Aorta (tissue), 5 donors: ENCODE measurements at places on chromosomes 13 and 19. TPM values are rescaled to one million over a fixed set of nuclear protein-coding genes. Genes with fewer than 3 reads are reported as not detected.

DNA sequence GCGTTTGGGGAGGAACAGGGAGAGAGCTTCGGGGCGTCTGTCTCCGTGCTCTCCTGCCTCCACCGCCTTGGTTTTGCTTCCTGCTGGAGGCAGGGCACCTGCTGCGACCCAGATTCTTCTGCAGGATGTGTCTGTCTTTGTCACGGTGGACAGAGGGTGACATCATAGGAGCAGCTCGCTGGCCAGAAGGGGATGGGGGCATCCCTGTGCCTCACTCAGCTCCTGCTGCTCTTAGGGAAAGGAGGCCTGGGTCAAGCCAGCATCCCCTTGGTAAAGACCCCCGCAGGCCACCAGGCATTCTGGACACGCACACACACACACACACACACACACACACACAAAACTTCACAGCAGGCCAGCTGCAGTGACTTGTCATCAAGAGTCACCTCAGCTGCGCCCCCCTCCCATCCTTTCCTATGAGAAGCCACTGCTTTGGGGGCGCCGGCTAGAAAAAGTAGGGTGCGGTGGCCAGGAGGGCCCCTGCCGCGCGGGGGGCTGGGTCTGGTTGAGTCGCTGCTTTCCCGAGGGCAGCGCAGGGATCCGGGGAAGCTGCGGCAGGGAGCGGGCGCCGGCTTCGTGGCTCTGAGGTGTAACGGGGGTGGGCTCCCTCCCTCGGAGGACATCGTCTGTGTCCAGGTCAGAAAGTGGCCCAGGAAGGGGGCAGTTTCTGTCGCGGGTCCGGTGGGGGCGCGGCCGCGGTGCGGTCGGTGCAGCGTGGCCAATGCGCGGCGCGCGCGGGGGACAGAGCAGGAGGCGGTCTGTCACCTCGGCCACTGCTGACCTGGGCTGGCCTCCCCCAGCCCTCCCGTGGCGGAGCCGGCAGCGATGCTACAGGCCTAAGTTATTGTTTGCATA lies 15.8 kb upstream of the NPAS1 start:
- DNase-seq: no peak

- no peak for DNase-seq
Measured at GRCh38 chr13:107238262-107238981, 670.5 kb upstream of the ARGLU1 start.

DNA sequence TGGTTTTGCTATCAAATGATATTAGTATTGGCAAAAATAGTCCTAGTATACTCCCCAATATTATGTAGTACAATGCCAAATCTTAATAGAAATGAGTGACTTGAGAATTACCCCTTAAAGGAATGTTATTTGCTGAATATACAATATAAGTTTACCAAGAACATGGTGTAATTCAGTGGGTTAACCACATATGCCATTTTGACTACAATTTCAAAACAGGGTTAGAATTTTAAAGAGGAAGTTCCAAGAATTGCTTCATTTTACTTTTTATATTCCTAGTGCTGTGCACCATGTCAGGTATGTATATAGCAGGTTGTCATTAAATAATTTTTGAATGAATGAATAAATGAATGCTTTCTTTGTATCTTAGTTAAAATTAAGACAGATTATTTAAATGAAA lies 66.3 kb downstream of the LMO7 start:
- no peak for DNase-seq

- DNase-seq: no peak
Measured at GRCh38 chr13:43846496-43847158, 32.9 kb downstream of the CCDC122 start.

DNA sequence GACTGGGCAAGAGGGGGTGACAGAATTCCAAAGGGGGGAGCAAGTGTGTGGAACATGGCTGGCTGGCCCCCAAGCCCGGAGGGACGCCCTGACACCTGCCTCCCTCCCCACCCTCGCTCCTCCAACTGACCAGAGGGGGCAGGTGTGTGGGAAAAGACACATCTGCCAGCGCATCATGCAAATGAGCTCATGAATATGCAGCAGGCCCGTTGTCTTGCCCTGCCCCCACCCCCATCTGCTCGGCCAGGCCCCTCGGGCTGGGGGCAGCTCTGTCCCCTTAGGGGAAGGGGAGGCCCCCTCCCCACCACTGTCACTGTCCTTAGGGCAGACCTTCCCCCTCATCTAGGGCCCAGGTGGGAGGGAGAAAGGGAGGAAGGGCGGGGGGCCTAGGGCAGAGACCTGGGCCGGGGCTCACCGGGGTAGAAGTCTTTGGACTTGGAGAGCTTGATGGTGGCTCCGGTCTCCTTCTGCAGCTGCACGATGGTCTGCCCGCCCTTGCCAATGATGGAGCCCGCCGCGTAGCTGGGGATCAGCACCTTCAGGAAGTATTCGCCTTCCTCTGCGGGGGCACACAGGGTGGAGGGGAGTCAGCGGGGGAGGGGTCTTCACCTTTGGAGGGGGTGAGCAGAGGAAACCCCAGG lies 12.9 kb downstream of the NOVA2 start:
- no peak for DNase-seq

The KIR2DL1 gene
- total RNA-seq: not detected

The FCHO1 gene
- total RNA-seq: 2.9 TPM
